ENCODE measurements at places on chromosomes 2 and 18.
A peak's percentile ranks its signal among the peaks of the same experiment; 100 is the strongest.

DNA sequence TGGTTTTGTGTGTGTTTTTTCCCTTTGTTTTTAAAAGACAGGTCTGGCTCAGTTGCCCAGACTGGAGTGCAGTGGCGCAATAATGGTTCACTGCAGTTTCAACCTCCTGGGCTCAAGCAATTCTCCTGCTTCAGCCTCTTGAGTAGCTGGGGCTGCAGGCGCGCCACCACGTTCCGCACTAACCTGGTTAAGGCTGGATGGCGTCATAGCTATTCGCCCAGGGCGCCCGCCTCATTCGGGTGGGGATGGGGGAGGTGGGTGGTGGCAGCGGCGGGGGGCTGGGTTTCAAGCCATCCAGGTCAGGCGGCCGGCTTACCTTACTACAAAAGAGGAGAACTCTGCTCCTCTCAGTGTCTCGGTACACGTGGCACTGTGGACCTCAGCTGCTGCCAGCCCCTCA, 42.8 kb downstream of the EEF1B2 start:
- no peak for DNase-seq

DNA sequence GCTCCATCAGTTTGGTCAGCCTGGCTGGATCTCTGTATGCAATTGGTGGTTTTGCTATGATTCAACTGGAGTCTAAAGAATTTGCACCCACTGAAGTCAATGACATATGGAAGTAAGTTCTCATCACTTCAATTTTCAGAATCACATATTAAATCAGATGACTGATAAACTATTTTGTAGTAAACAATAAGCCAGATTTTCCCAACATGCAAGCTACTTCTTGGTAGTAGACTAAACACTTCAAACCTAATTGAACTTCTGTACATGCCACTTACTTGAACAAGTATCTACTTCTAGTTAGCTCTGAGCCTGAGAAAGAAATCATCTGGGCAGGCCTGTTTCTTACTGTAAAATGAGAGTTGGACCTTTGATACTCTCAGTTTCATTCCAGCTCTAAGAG, 11.4 kb downstream of the KLHL41 start:
- no peak for DNase-seq

GRCh38 chr18:52648201-52648600, 308.2 kb downstream of the DCC start:
- no peak for DNase-seq

- no peak for DNase-seq
Observed at GRCh38 chr2:84029903-84030575, 429.0 kb downstream of the SUCLG1 start.

DNA sequence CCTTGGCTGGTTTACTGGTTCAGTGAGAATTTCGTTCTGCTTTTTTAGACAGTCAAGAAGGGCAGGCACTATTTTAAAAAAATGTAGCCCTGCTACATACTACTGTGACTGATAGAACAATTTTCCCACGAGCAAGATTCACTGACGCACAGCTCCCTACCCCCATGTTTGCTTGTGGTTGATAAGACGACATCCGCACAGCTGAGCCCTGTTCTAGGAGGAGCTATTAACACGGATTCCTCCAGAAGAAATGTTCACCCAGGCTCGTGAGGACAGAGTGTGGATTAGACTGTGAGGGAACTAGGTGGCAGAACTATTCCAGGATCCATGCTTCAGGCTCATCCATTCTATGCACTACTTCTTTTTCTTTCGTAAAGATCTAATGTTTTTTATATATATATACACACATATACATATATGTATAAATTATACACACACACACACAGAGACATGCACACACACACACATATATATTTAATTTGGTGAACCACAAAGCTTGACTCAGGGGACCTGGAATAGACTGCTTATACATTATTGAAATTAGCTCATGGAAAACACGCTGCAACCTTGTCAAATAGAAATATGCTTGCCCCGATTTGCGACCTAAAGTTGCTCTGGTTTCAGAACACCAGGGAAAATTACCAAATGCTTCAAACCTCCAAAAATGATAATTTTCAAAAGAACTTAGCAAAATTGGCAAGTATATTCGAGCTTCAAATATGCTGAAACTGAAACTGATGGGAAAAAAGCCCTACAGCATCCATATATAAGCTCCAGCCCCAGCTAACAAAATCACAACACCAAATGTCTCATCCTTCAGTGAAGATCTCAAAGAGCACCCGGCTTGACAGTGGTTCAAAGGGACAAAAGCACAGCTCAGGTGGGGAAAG, 370.4 kb downstream of the SOCS6 start:
- DNase-seq, result peak; percentile 72

- DNase-seq, result peak; percentile 82
Observed at GRCh38 chr2:11750422-11750821, 4.0 kb downstream of the LPIN1 start.

GRCh38 chr2:225466891-225467604, 67.5 kb downstream of the NYAP2 start:
- DNase-seq, result no peak

DNA sequence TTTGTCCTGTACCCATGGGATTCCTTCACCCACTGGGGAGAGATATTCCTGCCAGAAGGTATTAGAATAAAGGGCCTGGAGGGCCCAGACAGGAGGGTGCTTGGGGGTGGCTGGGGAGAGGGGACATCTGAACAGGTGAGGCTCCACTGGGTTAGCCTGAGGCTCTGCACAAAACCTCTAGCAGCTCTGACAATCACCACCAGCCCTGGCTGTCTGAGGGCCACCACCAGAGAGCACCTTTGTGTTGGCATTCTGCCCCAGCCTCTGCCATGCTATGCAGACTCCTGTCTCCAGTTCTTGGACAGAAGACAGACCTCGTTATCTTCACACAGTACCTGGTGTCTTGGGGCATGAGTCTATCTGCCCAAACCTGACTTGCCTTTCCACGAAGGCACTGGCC, 25.3 kb downstream of the SLC16A14 start:
- no peak for DNase-seq
